ENCODE measurements at places on chromosomes 7 and 10. TPM values are rescaled to one million over a fixed set of nuclear protein-coding genes. Genes with fewer than 3 reads are reported as not detected.

DNA sequence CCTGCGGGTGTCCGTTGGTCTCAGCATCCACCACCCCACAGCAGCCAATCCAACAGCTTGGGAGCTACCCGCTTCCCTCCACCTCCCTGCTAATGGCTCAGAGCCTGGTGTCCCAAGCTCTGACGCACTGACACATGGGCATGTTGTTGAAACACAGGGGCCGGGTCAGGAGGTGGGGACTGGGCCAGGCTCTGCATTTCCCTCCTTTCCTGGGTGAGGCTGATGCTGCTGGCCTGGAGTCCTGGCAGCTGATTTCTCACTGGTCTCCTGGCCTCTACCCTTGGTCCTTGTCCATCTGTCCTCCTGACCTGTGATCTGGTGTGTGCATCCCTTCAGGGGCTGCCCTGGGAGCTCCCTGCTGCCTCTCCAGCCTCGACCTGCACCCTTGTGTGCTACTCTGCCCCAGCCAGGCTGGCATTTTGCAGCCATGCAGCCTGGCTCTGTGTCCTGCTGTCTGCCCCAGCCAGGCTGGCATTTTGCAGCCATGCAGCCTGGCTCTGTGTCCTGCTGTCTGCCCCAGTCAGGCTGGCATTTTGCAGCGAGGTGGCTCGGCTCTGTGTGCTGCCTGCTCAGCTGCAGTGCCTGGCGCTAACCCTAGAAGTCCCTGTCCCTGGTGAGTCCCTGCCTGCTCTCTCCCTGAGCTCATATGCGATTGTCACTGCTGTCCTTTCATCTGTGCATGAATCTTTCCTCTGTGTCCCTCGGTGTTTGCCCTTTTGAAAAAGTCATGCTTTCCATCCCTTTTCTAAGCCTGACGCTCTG is 14.0 kb downstream of the AMZ1 start:
- DNase-seq = no peak

DNA sequence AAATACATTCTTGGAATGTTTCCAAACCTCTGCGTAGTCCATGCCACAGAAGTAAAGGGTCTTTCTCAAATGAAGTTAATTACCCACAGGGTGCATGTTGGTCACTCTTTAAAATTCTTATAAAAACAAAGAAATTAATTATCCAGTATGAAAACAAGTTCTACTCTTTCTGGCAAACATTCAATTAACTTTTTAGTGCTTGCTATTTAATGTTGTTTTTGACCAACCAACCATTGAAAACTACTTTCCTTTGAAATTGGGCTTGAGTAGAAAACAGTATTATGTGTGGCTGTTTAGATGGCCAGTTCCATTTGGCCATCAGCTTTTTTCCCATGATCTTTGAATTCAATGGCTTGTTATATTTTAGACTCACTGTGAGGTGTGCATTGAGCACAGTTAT is 83.0 kb downstream of the TAF3 start:
- no peak for DNase-seq

Gene INHBA
- 0.10 TPM for total RNA-seq

Gene PAPSS2
- total RNA-seq = 14.6 TPM

Gene IFIT1
- 3.6 TPM for total RNA-seq

Data from HCT116 (cell line).